Peyer's patch (tissue), 4 donors: ENCODE measurements at places on chromosomes 5 and 9. TPM values are rescaled to one million over a fixed set of nuclear protein-coding genes. Genes with fewer than 3 reads are reported as not detected.

DNA sequence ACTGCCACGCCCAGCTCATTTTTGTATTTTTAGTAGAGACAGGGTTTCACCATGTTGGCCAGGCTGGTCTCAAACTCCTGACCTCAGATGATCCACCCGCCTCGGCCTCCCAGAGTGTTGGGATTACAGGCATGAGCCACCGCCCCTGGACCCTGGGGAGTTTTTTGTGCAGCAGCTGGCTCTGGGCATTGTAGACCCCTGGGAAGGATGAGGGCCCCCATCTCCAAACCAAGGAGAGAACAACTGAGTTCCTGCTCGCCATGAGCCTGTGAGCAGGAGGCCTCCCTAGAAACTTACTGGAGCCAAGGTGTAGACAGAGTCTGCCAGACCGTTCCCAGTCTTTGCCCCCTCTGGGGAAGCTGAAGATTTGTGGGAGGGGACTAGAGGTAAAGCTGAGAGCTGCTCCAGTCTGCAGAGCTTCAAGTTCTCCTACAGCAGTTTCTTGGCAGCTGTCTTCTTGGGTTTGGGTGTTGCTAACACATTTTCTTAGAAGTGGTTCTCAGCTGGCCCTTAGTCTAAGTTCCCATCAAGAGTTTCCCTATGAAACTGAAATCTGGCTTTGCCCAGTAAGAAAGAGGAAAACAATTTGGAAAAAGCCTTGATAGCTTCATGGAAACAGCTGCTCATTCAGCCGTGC is 12.4 kb downstream of the NUDT2 start:
- H3K27ac ChIP-seq, result peak overlapping the region; percentile 28
- DNase-seq, result no peak
- H3K4me3 ChIP-seq, result no peak overlapping the region
- H3K4me1 ChIP-seq, result no peaks in the 10 kb centered on the region

Gene PCDH1
- total RNA-seq, result 64.4 TPM

- H3K27me3 ChIP-seq, result no peaks in the 10 kb centered on the region
- no peaks in the 10 kb centered on the region for H3K4me1 ChIP-seq
- no peak for DNase-seq
- no peak overlapping the region for H3K27ac ChIP-seq
- H3K36me3 ChIP-seq, result no peaks in the 10 kb centered on the region
- no peak overlapping the region for H3K4me3 ChIP-seq
Measured at GRCh38 chr5:135076051-135076491, 42.0 kb upstream of the PITX1 start.

Gene FAM120A
- total RNA-seq, result 137 TPM

Gene SPEF2
- 2.8 TPM for total RNA-seq

Gene CCNI2
- 7.1 TPM for total RNA-seq

GRCh38 chr9:137465000-137465719 is 6.0 kb upstream of the NSMF start:
- DNase-seq, result no peak
- H3K36me3 ChIP-seq, result no peaks in the 10 kb centered on the region
- no peak overlapping the region for H3K4me3 ChIP-seq
- H3K4me1 ChIP-seq, result no peaks in the 10 kb centered on the region

Gene TMEM245
- total RNA-seq, result 61.4 TPM

DNA sequence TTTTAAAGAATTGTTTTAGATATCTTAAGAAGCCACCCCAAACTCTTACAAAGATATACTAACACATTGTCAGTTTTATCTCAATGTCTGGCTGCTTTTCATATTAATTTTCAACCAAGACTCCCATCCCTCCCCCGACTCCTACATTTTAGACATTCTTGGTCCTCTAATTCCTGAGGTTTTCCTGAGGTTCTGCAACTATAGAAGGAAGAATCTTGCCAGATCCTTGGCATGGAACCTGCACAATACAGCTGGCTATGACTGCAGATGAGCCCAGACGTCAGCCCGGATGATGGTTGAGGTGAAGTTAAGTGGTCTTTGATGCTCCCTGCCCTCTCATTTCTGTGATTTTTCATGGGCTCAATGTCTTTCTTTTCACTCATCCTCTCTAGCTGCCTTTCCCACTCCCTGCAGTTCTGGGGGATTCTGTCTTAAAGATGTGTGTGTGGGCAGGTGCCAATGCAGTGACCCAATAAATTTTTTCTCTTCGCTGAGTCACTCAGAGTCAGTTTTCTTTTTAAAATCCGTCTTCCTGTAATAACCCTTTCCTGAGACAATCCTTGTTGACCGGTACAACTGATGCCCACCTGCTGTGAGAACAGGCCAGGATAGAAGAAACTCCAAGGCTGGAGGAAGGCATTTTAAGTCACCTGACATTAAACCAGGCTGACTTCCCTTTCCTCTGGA is 237.8 kb upstream of the GAS1 start:
- no peaks in the 10 kb centered on the region for H3K27me3 ChIP-seq
- DNase-seq, result no peak
- no peaks in the 10 kb centered on the region for H3K36me3 ChIP-seq
- no peak overlapping the region for H3K27ac ChIP-seq

Gene PCDHGA9
- 17.3 TPM for total RNA-seq
